ENCODE measurements at places on chromosomes 5 and 9.

GRCh38 chr9:30075451-30076199, 2308.8 kb upstream of the ACO1 start:
- DNase-seq, result peak; percentile 8

DNA sequence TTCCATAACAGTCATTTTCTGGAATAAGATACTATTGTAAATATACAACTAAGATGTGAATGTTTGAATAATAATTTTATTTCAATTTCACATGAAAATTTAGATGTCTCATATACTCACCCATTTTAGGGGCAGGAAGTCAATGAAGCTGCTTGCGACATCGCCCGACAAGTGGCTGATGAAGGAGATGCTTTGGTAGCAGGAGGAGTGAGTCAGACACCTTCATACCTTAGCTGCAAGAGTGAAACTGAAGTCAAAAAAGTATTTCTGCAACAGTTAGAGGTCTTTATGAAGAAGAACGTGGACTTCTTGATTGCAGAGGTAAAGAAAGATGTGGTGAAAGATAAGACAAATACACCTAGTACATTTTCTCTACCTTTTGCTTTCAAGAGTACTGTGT, 8.6 kb downstream of the BHMT start:
- no peak for DNase-seq

DNA sequence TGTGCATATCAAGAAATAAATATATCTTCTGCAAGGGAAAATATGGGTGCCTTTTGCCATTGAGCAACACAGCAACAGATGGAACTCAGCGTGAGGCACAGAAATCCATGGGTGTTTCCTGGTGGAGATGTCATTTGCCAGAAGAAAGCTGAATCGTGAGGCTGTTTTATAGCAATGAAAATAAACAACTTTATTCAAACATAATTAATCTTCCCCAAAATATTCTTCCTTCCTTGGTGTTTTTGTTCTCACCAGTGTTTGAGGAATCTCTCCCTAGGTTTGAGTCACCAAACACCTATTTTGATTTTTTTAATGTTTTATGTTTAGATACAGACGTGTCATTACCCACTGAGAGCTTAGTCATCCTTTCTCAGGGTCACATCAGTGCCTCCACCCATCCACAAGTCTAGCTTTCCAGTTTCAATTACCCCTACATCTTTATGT, 65.8 kb upstream of the PAPPA start:
- no peak for DNase-seq

- DNase-seq, result no peak
Observed at GRCh38 chr5:17223367-17224185, 6.1 kb downstream of the BASP1 start.

DNA sequence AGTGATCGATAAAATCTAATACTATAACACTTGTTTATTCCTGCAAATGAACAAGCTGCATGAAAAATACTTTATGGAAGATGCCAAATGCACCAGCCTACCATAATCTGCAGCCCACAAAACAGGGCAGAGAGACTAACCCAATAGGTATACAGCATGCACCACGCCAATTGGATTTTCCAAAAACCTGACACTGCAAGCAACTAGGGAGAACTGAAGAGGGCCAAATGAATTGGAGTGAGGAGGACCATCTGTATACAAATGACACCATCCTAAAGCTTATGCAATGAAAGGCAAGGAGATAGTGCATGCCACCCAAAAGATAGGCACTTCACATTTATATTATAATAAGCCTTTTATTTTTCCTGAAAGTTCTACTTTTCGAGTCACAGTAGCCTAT, 100.4 kb downstream of the SPOCK1 start:
- no peak for DNase-seq

GRCh38 chr5:77550406-77550805, 58.3 kb upstream of the WDR41 start:
- no peak for DNase-seq
